ENCODE measurements at places on chromosomes 3 and 15. TPM values are rescaled to one million over a fixed set of nuclear protein-coding genes. Genes with fewer than 3 reads are reported as not detected.

GRCh38 chr3:54960701-54961100 lies 32.8 kb upstream of the LRTM1 start:
- no peak for DNase-seq

GRCh38 chr3:160259589-160259988 lies 34.4 kb downstream of the C3orf80 start:
- DNase-seq = no peak

DNA sequence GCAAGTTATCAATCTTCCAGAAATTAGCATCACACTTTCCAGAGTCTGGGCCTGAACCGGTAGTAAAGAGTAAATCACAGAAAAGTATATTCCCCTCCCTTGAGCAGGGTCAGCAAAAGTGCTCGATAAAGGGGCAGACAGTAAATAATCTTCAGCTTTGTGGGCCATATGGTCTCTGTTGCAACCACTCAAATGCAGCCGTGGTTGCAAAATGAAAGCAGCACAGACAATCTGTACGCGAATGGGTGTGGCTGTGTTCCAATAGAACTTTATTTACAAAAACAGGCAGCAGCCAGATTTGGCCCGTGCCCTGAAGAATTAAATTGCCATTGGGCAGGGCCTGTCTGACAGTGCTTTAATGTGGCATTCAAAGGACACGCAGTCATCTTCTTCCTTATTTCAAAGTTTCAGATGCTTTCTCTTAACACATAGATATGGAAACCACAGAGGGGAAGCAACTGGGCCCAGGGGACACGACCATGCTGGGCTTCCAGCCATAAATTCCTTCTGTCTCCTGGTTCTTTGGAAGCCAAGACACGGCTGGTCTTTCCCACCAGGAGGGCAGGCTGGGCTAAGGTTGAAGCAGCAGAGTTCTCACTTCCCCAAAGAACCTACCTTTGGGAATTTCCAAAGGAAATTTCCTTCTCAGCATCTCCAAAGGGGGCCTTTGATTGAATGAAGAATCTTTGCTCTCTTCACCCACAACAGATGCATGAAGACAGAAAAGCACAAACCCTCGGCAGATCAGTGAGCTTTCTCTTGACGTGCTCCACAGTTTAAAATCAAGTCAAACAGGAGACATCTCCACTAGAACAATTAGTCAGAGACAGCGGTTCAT lies 489.8 kb upstream of the PROK2 start:
- DNase-seq = no peak

ACOX2 gene
- total RNA-seq = not detected

DNA sequence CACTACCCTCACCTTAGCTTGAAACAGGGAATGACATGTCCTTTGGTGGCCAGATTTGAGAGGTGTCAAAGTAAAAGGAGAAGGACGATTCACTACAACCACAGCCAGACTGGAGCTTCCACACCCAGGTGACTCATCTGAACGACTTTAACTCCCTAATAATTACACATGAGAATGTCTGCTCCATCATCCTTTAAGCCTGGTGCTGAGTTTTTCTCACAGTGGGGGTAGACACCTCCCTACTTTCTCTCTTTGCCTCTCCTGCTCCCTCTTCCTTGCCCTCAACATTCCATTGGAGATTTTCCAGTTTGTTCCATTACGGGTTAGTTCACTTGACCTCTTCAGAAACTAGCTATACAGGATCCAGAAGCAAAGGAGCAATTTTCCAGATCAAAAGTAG lies 154.3 kb upstream of the BHLHE40 start:
- no peak for DNase-seq

- peak; percentile 45 for DNase-seq
Measured at GRCh38 chr3:155753038-155753639, 8.3 kb upstream of the PLCH1 start.

GRCh38 chr15:62124973-62125303 lies 40.1 kb downstream of the C2CD4B start:
- no peak for DNase-seq

GRCh38 chr15:52225230-52225629 lies 34.0 kb upstream of the GNB5 start:
- no peak for DNase-seq

CD86 gene
- not detected for total RNA-seq

GRCh38 chr3:175484666-175485065 lies 625.5 kb downstream of the NAALADL2 start:
- DNase-seq = no peak

COL8A1 gene
- not detected for total RNA-seq

MESP1 gene
- 0.71 TPM for total RNA-seq

ZKSCAN7 gene
- not detected for total RNA-seq

DNA sequence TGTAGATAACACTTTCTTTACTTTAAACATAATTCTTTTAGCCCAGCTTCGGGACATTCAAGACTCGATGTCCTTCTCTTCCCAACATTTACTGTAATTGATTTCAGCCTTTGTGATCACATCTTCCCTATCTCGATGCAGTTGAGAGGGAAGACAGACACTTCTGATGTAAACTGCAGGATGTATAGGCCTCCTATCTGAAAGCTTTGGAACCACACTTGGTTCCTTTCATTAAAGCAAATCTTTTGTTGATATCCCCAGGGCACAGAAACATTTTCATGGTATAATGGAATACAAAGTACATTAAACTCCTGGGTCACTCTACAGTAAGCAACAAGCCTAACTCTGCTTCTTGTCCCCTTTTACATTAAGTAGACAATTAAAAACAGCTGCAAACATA lies 6.4 kb downstream of the GRM7 start:
- no peak for DNase-seq

- DNase-seq = no peak
Measured at GRCh38 chr3:110393941-110394340, 677.7 kb upstream of the NECTIN3 start.

GRCh38 chr15:37080261-37080921 lies 20.0 kb downstream of the MEIS2 start:
- peak; percentile 33 for DNase-seq

SERPINI2 gene
- not detected for total RNA-seq

DNA sequence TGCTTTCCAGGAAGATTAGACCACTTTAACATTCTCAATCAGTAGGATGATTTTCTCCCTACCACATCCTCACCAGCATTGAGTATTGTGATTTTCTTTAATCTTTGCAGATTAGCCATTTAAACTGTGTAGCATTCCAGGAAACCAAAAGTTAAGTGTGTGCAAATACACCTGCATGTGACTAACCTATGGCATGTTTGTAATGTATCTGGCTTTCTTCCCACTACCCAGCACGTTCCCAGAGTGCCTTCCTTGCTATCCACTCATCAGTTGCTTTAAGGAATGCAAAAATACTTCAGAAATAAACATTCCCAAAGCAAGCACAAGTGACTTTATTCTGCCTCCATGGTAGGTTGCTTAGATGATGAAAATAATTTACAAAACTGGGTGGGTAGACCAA lies 74.2 kb downstream of the ATG7 start:
- no peak for DNase-seq

ARHGAP31 gene
- 0.03 TPM for total RNA-seq

SNX22 gene
- 0.18 TPM for total RNA-seq

DNA sequence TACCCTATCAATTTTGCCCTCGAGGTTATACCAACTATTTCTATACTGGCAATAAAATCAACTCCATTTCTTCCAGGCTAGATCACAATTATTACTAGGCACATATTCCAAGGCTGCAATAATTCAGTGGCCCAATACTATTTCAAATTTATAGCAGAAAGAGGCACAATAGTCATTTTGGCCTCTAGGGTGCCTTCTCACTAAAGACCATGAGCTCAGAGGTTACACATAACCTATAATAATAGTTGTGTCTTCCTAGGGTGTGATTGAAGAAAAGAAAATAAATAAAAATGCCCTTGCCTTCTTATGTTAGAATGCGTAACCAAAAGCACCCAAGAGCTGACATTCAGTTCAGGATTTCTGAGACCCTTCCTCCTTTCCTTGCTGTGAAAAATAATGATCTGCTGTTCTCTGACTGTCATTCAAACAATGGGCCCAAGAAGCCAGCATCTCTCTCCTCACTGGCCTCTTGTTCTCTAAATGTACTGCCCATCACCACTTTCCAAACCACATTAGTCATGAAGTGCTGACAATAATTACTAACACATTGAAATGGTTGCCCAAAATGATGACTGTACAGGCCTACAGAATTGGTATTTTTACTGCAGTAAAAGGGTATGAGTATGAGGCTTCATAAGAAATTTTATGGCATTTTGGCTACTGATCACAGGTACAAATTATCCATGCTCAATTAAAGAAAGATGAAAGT lies 244.8 kb downstream of the LRRN1 start:
- DNase-seq = no peak

CACNA2D3 gene
- total RNA-seq = not detected

CLRN1 gene
- total RNA-seq = not detected

DNA sequence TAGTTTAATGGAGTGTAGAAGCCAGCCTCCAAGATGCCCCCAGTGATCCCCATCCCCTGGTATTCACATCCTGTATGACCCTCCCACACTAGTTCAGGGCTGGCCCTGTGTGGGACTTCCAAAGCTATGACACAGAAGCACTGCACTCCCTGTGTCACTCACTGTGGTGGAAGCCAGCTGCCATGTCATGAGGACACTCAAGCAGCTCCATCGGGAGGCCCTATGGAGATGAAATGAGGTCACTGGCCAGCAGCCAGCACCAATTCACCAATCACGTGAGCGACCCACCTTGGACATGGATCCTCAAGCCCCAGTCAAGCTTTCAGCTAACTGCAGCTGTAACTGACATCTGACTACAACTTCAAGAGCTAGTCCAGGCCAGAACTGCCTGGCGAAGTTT lies 3.9 kb upstream of the ACAN start:
- DNase-seq = no peak

GRCh38 chr3:186786922-186787321 lies 3.5 kb downstream of the EIF4A2 start:
- DNase-seq = no peak

GRCh38 chr15:63388511-63388910 lies 6.9 kb upstream of the CA12 start:
- no peak for DNase-seq

- no peak for DNase-seq
Measured at GRCh38 chr3:67301556-67301955, 303.4 kb downstream of the KBTBD8 start.

GRCh38 chr3:58176827-58177489 lies 33.8 kb downstream of the DNASE1L3 start:
- DNase-seq = no peak

CNBP gene
- total RNA-seq = 305 TPM

Measured in HT-29 (cell line).